ENCODE measurements at places on chromosomes 7 and 10.

- no peak for DNase-seq
These were observed 17.4 kb downstream of the BNIP3 start for GRCh38 chr10:131964298-131964697.

GRCh38 chr7:55099066-55099820 lies 80.4 kb downstream of the EGFR start:
- DNase-seq = no peak

- no peak for DNase-seq
These were observed 70.3 kb downstream of the CALML3 start for GRCh38 chr10:5595095-5595494.

- DNase-seq = no peak
These were observed 17.3 kb upstream of the MTPAP start for GRCh38 chr10:30366351-30366750.

DNA sequence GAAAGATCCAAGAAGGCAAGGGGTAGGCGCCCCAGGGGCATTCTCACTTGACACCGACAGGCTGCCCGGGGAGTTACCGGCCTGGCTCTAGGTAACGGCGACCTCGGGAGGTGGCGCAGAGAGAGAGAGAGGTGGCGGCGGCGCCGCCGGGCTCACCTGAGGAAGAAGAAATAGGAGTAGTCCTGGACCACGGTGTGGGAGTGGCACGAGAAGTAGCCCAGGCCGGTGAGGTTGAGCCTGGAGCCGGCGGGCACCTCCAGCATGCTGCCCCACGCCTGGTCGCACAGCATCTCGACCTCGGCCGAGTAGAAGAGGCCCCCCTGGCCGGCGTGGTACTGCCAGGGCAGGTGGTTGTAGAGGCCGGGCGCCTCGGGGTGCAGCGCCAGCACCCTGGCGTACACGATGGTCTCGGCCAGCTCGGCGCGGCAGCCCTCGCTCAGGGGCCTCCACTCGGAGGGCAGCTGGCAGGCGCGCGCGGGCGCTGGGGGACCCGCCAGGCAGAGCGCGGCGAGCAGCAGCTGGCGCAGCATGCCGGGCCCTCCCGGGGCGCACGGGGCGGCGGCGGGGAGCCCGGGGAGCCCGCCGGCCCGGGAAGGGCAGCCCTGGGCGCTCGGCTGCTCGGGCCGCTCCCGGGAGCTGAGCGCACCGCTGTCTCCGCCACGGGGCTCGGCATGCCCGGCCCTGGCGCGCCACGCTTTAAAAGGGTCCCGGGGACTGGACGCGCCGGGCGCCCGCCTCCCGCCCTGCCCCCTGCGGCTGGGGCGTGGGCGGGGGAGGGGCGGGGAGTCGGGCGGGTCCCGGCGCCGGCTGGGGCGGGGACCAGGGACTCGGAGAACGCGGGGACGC lies at the start of gene CCDC3:
Gene CCDC3 (minus strand): TSS at position 673 of the 846 bp plus-strand sequence. CDS start 143 bp downstream, at position 530.
- peak; percentile 53 for DNase-seq

All from left cardiac atrium (tissue), 4 donors.